ENCODE measurements at places on chromosomes 6 and 20.

DNA sequence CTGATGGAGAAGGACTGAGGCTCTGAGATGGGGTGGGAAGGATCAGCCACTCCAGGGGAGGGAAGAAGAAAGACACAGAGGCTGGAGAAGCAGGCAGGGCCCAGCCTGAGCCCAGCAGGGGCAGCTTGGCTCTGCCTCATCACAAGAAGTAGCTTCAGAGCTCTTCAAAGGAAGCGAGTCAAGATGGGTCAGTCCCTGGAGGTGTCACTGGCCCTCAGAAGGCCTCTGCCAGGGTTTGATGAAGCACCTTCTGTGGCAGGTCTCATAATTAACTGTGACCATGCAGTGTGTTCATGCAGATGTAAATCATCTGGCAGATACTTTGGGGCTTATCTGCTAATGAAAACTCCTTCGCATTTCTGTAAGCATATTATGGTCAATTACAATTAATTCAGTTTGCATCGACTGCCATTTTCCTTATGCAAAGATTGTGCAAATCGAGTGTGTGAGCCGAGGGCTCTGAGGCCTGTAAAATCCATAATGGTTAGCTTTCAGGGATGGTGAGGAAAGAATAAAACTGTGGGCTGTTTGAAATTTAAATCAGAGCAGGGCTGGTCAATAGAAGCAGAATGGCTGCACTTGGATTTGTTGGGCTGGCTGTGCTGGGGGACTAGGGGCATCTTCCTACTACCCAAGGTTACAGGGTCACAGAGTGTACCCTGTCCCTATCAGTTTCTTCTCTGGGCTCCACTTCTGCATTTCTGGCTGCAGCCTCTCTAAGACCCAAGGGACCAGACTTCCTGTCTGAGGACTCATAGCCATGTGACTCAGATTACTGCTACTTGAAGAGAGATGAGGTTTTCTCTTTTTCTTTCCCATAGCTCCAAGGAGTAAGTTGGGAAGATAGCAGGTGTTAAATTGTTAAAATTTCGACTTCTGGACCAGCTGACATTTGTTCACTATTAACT, 376.6 kb downstream of the DHX35 start:
- DNase-seq = no peak

GRCh38 chr20:34751453-34751852, 47.3 kb downstream of the TP53INP2 start:
- DNase-seq = no peak

DNA sequence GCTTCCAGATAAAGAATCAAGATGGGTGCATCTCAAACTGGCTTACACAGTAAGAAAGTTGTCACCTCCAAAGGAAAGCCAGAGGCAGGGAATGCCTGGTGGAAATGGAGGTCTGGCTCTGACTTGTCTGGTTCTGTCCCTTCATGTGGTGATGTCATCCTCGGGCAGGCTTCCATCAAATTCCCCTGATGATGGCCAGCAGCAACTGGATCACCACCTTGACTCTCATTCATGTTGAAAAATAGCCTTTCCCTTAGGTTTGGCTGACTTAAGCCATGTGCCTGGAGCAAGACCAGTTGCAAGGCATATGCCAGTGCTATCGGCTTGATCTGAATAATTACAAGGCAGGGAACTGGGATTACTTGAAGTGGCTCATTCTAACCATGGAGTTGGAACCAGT, 28.8 kb downstream of the IMPG1 start:
- no peak for DNase-seq

DNA sequence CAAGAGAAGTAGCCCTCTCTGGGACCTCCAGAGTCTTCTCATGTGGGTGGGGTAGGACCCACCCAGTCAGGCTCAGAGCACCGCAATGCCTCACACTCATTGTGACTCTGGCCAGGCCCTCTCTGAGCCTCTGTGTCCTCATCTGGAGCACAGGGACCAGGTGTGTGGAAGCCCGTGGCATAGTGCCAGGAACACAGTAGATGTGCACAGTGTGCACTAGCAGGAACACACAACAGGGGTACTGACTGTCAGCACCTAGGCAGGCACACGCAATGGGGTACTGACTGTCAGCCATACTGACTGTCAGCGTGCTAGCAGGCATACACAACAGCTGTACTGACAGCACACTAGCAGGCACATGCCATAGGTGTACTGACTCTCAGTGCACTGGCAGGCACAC, 2.0 kb upstream of the STMN3 start:
- no peak for DNase-seq

DNA sequence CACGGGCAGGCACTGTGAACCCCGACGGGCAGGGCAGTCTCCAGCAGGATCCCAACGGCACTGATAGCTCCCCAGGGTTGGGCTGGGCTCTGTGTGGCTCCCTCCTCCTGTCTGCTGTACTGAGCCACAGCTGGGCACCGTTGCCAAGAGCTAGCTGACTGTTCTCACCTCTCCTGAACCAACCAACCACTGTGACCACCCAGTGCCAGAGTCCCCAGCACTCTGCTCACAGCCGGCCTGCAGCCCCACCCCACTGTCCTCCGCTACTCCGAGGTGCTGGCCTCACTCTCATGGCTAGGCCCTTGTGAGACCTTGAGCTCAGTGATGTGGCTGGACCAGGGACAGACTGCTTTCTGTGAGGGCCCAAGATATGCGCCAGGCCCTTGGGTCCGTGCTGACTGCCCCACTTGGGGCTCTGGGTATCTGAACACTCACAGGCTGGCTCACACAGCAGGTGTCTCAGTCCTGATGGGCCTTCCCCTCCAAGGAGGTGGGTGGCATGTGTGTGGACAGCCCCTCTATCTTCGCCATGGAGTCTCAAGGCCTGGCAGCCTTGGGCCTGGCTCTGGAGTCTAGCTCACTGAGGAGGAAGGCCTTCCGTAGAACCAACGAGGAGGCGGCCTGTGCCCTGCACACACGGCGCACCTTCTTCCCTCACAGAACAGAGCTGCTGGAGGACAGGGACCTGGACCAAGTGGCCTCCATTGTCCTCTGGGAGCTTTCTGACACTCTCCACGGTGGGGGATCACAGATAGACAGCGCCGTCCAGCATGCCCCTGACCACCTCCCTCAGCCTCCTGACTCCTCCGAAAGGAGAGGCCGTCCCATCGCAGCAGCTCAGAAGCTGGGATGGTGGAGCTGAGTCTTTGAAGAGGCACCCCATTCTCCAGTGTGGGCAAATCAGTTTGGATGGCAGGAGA, 53.5 kb downstream of the TCP11 start:
- DNase-seq = no peak

Measured in right renal cortex interstitium (tissue), 3 donors.